ENCODE measurements at places on chromosomes 6 and 20.

DNA sequence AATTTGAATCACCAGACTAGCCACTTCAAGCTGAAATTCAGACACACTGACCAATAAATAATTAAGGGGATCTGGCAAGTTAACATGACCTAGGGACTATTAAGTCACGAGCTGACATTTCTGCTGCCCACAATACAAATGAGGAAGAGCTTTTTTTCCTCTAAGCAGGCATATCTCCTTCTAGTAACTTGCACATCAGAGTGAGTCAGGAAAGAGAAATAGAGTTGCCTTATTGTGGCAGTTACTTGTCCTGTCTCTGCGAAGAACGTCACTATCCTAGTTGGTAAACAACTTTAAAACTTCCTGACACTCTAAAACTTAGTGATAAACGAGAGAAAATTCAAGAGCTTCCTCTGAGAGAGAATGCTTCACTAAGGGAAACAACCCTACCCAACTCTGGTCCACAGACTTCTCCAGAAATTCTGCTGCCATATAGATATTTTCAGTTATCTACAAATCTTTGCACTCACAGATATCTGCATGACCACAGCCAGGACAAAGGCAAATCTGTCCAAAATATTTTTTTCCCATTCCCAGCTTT is 4.2 kb downstream of the PLA2G7 start:
- no peak for DNase-seq

GRCh38 chr6:132526461-132526860 is 11.6 kb upstream of the TAAR9 start:
- no peak for DNase-seq

GRCh38 chr6:119195204-119195603 is 116.7 kb upstream of the FAM184A start:
- DNase-seq = no peak

GRCh38 chr6:13927203-13927602 is 2.5 kb downstream of the RNF182 start:
- no peak for DNase-seq

GRCh38 chr6:106356378-106356777 is 4.1 kb upstream of the CRYBG1 start:
- DNase-seq = no peak

DNA sequence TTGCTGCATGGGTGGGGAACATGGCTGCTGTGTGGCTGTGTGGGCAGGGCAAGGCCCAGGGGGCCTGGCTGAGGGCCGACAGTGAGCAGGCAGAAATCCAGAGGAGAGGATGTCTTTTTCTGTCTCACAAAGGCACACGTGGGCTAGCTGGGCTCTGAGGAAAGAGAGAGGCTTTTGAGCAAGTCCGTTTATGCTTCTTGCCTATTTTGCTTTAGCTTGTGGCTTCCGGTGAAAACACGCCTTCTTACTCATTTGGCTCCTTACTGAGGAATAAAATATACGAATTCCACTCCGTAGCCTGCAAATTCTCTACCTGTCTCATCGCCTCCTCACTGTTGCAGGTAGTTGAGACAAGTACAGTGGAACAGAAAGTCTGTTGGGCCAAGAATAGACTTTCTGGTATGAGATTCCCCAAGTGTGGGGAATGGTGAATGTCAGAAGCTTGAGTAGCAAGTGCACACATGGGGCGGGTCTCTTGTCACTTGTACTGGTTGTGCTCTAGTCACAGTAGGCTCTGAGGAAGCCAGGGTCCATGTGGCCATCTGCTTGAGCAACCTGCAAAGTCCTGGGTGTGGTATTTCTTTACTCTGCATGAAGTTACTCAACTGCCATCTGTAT is 28.4 kb downstream of the WRNIP1 start:
- DNase-seq = no peak

GRCh38 chr20:10321138-10321717 is 102.6 kb downstream of the SNAP25 start:
- DNase-seq = no peak

DNA sequence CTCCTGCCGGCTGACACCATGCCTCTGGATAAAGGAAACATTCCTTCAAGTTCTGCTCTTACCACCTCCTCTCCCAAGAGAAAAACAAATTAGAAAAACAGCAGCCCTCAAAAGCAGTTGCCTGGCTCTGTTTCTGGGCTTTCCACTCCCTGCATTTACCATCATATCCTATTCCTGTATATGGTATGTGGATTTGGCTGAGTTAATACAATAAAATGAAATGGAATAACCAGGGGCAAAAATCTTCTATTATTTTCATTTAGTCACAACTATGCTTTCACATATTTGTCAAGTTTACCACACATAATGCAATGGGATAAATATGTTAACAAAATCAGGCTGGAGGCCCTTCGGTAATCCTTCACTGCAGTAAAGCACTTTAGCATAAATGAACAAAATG is 34.3 kb downstream of the COL12A1 start:
- DNase-seq = no peak

GRCh38 chr6:85347812-85348211 is 102.1 kb upstream of the NT5E start:
- DNase-seq = no peak

GRCh38 chr6:14309951-14310445 is 192.4 kb downstream of the CD83 start:
- DNase-seq = no peak

- no peak for DNase-seq
Observed at GRCh38 chr6:63565727-63566596, 6.3 kb upstream of the LOC128125822 start.

DNA sequence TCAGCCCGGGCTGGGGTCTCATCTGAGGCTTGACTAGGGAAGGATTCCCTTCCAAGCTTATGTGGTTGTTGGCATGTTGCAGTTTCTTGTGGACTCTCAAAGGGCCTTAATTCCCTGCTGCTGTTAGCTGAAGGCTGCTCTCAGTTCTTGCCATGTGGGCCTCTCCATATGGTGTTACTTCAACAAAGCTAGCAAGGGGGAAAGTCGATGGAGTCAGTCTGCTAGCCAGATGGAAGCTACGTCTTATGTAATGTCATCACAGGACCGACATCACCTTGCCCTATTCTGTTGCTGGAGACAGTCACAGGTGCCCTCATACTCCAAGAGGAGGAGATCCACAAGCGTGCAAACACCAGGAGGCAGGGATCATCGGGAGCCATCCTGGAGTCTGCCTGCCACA is 43.3 kb upstream of the ARMC2 start:
- no peak for DNase-seq

GRCh38 chr6:116381000-116381399 is 10.3 kb downstream of the DSE start:
- DNase-seq = no peak

DNA sequence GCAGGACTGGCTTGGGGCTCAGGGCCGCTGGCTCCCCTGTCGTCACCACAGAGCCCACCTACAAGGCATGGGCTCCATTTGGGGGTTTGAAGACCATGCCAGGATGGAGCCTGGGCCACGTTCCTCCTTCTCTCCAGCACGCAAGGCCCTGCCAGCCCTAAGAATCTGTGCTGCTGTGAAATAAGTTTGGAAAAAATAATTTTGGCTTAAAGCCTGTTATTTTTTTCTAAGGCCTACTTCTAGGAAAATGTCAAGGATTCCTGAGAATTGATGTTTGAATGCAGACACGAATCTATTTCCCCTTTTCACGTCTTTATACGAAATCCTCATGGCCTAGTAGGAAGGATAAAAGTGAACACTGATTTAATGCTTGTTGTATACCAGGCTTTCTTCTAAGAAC is 107.5 kb downstream of the LRFN2 start:
- no peak for DNase-seq

DNA sequence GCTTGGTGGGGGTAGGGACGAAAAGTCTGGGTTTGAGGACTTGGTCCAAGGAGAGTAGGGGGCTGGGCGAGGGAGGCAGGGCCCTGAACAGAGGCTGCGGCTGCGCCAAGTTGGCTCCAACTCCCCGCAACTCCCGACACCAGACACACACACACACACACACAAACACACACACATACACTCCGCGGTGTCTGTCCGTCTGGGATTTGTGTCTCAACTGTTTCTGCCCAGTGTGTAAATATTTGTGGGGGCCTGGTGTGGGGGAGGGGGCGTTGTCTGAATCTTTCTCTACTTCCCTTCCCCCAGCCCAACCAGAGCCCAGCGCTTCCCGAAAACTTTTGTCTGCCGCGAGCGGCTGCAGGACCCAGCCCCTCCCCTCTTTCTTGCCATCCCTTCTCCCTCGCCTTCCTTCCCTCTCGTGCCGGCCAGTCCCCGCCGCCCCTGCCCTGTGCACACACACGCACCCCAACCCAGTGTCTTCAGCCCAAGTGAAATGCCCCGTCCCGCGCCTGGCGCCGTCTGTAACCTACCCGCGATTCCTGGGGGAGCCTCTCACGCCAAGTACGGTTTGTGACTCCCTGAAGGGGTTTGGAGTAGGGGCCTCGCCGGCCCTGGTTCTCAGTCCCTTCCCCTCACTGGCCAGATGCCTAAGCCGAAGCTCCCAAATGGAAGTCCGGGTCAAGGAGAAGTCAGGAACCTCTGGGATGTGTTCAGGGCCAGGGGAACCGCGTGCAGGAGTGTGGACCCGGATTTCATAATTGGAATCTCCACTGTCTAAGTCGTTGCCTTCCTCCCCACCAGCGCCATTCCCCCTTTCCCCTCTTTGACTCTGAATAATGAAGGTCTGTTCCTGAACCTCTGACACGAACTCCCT is 904 bp downstream of the MDFI start:
- DNase-seq = no peak

DNA sequence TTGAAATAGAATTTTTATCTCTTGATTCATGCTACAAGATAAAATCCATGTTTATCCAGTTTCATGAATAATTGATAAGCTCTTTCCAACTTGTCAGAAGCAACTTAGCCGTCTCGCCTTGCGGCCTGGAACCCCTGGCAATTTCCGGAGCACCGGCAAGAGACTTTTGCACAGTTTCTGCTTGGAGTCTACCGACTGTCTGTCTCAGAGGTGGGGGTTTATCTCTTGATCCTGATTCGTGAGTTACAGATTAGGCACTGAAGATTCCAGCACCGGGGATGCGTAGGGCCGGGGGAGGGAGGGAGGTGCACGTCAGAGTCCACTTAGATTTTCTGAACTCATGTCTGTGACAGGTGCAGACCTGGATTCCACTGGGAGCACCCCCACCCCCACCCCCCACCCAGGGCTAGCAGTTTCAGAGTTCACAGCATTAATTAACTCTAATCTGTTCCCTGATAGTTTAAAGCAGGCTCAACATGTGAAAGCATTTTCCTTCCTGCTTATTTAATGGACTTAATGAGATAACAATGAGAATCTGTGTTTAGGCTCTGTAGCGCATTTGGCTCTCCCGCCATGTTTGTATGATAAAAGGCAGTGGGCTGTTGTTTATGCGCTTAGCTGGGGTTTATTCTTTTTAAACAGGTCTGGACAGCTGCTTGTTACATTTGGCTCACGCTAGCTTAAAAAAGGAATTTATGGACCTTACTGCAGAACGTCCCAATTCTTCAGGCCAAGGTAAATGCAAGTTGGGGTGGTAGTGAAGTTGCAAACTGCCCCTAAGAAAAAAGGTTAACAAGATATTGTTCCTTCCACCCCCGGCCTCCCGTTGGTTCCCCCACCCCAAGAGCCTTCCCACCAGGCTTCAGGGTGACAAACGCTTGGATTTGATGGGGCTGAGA is 8.1 kb upstream of the APCDD1L start:
- DNase-seq = no peak

DNA sequence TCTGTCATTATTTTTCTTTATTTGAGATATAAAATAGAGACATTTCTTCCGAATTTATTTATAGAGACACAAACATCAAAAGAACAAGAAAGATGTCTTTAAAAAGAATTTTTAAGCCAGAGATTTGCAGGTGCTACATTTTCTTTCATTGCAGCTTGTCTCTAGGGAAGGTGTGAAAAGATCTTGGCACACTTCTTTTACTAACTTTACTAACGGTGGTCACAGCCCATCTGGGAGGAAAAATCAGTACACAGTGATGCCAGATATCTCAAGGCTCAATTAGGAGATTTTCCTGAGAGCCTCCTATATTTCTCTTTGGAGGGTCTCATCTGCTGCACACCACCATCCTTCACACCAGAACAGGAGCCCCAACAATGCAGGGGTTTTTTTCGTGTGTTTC is 29.5 kb downstream of the ABRACL start:
- DNase-seq = no peak

GRCh38 chr6:169923468-169924464 is 172.3 kb downstream of the ERMARD start:
- no peak for DNase-seq

DNA sequence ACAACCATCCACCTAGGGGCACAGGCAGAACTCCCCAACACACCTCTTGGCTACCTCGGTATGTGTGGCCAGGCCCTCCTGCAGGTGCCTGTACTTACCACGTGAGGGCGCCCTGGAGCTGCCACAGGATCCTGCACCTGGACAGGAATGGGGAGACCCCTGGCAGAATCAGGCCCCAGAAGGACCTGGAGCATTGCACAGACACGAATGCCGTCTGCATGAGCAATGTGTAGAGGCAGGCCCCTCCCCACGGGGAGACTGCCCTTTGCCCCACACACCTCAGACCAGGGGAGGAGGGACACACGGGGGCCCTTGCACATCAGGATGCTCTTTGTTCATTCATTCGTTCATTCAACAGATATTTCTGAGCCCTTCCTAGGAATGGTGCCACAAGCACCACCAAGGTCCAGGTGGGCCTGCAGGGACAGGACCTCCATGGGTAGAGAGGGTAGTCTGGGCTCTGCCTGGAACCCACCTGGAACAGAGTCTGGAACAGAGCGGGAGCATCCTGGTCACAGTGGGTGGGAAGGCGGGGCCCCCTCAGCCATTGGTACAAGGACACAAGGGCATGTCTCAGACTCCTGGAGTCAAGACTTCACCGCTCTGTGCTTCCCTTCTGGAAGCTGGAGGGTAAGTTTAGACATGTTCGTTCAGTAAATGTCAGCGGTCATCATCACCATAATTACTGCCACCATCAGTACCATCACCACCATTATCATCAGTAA is 32.3 kb downstream of the YTHDF1 start:
- DNase-seq = no peak

- DNase-seq = no peak
Observed at GRCh38 chr20:51687630-51688029, 80.6 kb downstream of the ATP9A start.

DNA sequence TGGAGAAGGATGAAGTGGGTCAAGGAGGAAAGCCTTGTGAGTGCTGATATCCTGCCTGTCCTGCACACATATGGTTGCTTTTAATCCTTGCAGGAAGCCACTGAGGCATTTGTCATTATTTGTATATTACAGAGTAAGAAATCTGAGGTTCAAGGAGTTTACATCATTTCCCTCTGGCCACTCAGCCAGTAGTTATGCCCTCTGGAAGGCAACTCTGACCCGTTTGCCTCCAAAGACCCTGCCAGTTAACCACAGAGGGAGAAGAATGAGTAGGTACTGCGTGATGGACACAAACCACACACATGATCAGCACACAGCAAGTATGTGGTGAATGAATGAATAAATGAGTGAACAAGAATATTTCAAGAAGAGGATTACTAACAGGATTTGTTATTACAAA is 7.9 kb upstream of the FAM210B start:
- DNase-seq = no peak

GRCh38 chr20:9109566-9109965 is 40.7 kb downstream of the PLCB4 start:
- DNase-seq = no peak

Data from stimulated activated CD4-positive, alpha-beta T cell treated with anti-CD3 and anti-CD28 coated beads, TNF-alpha, amount 100 ng/mL, for 4 hours (primary cell).